Activated naive CD4-positive, alpha-beta T cell treated with anti-CD3 and anti-CD28 coated beads for 36 hours (primary cell): ENCODE measurements at places on chromosomes 2 and 18. TPM values are rescaled to one million over a fixed set of nuclear protein-coding genes. Genes with fewer than 3 reads are reported as not detected.

Gene IGFBP5
- not detected for total RNA-seq

Gene KCNK3
- total RNA-seq = not detected

Gene M1AP
- total RNA-seq = not detected

DNA sequence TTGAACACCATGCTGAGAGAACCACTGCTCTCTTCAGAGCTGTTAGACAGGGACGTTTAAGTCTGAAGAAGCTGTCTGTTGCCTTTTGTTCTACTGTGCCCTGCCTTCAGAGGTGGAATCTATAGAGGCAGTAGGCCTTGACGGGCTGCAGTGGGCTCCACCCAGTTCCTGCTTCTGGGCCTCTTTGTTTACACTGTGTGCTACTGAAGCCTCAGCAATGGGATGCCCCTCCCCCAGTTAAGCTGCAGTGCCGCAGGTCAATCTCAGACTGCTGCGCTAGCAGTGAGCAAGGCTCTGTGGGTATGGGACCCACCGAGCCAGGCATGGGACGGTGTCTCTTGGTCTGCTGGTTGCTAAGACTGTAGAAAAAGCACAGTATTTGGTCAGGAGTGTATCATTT is 162.3 kb upstream of the NXPH2 start:
- DNase-seq = no peak

DNA sequence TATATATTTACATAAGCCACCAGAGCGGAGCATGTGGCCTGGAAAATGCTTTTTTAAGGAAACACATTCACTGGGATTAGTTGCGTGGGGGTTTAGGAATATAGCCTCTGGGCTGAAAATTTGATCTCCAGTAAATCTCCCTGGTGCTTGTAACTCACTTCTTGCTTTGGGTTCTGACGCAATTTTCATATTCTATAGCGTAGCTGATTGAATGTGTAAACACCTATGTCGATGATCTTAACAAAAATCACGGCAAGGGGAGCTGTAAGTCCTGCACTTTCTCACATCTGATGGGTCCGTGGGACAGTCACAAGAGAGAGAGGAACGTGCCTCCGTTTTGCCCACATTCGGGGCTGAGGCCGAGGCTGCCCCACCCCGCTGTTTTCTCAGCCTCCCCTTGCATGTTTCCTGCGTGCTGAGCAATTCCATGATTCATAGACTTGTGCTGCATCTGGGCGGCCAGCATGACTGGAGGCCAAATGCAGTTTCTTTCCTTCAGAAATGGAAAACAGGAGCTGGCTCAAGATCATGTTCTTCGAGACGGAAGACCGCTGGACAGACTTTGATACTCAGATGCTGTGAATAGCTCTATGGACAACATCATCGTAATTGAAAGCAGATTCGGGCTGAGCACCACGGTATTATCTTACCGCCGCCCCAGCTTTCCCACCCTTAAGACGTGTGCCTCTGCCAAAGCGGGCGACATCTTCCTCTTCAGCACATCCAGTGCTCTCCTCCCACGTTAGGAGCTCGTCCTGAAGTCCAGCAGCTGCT is 109.2 kb downstream of the TMEM18 start:
- no peak for DNase-seq

Gene TNFAIP6
- not detected for total RNA-seq

Gene RAX
- not detected for total RNA-seq

DNA sequence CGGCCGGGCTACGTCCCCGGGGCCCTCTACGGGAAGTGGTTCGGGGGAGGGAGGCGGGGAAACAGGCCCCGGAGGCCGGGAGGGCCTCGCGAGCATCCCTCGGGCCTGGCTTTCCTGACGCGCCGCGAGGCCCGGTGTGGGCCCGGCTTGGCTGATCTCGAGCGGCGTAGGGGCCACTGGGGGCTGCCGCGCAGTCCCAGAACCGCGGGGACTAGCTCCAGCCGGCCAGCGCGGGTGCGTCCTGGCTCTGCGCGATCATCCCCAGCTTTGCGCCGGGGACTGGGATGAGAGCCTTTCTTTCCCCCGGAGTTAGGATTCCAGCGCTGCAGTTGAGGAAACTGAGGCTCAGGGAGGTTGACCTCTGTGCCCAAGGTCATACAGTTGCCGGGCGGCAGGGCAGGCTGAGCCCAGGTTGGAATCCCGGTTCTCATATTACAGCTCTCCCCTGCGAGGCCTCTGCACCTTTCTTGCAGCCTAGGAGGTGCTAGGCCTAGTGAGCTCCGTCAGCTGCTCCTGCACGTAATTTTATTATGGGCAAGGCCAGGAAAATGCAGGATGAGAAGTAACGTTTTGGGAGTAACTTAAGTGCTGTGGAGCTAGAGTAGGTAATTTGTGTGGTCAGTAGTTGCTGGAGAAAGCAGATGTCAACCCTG is 501 bp downstream of the LPIN1 start:
- DNase-seq = peak; percentile 30

Gene KATNAL2
- total RNA-seq = 0.45 TPM

- DNase-seq = no peak
Observed at GRCh38 chr18:79554321-79554720, 125.3 kb upstream of the CTDP1 start.
